ENCODE measurements at places on chromosomes 4 and X. TPM values are rescaled to one million over a fixed set of nuclear protein-coding genes. Genes with fewer than 3 reads are reported as not detected.

The EDA gene
- polyA plus RNA-seq, result 0.06 TPM

The MAP7D2 gene
- polyA plus RNA-seq, result 1.0 TPM

- no peak overlapping the region for H3K4me3 ChIP-seq
- no peaks in the 10 kb centered on the region for H3K36me3 ChIP-seq
- no peak overlapping the region for H3K27ac ChIP-seq
- DNase-seq, result no peak
- H3K4me1 ChIP-seq, result no peaks in the 10 kb centered on the region
- H3K27me3 ChIP-seq, result no peaks in the 10 kb centered on the region
Measured at GRCh38 chr4:80812145-80812544, 218.4 kb upstream of the BMP3 start.

- no peak within 1 kb of the TSS for H3K27ac ChIP-seq
- no peak within 1 kb of the TSS for H3K4me3 ChIP-seq
- 0 out of 2 replicates have a peak, but pooled peaks cover 7% of the 10 kb centered on the region for H3K27me3 ChIP-seq
Measured at GRCh38 chrX:153780678-153781427, at the start of gene SRPK3. TSS of gene SRPK3 (plus strand) at chrX:153781041. CDS start at chrX:153781087, 46 bp downstream.

DNA sequence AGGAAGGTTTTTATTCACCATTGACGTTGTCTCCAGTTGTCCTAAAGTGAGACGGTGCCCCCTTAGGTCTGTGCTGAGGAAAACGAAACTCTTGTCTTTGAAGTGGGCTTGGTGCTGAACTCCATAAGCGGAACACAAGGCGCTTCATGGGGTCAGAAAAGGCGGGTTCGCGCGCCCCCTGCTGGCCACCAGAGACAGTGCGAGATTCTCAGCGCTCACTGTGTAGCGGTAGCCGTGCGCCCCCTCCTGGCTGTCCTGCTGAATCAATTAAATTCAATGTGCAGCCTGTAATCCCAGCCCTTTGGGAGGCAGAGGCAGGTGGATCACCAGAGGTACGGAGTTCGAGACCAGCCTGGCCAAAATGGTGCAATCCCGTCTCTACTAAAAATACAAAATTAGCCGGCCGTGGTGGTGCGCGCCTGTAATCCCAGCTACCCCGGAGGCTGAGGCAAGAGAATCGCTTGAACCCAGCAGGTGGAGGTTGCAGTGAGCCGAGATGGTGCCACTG is 64.1 kb downstream of the RLIM start:
- H3K4me1 ChIP-seq, result no peaks in the 10 kb centered on the region
- DNase-seq, result peak; percentile 75
- H3K4me3 ChIP-seq, result no peak overlapping the region
- H3K36me3 ChIP-seq, result no peaks in the 10 kb centered on the region
- H3K27me3 ChIP-seq, result no peaks in the 10 kb centered on the region

GRCh38 chrX:30301963-30302362 is 7.2 kb downstream of the NR0B1 start:
- H3K4me1 ChIP-seq, result no peaks in the 10 kb centered on the region
- no peaks in the 10 kb centered on the region for H3K36me3 ChIP-seq
- H3K27ac ChIP-seq, result no peak overlapping the region
- no peaks in the 10 kb centered on the region for H3K27me3 ChIP-seq

DNA sequence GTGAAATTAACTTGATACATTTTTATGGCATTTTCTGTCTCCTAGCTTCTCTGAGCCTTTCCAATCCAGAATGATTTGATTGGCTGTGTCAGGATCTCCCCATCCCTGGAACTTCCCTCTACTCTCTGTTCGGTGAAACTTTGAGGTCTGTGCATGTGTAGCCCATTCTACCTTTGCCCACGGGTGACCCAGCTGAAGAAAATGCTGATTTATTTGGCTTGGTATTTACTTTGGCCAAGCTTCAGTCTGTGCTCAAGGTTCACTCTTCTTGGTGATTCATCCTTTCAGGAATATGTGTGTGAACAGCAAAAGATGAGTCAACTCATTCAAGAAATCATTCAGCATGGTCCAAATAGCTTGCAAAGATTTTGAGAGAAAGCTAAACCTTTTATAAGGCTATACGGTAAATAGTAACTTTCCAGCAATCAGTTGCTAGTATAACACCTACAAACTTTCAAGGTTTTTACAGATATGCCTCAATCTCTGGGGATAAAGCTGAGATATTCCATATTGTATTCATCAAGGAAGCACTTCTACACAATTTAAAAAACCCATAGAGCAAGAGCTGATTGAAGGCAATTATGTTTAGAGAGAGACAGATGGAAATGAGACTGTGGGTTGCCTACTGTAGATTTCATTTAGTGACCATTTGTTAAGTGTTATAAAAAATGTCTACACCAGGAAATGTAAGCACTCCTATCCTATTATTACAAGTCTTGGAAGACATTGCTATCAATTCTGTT is 233.9 kb upstream of the CXXC4 start:
- H3K4me1 ChIP-seq, result no peaks in the 10 kb centered on the region
- H3K27ac ChIP-seq, result no peak overlapping the region
- H3K27me3 ChIP-seq, result peaks cover 5% of the 10 kb centered on the region
- H3K4me3 ChIP-seq, result no peak overlapping the region
- no peak for DNase-seq
- H3K36me3 ChIP-seq, result no peaks in the 10 kb centered on the region

- H3K4me1 ChIP-seq, result no peaks in the 10 kb centered on the region
- DNase-seq, result no peak
- no peak overlapping the region for H3K27ac ChIP-seq
- H3K27me3 ChIP-seq, result no peaks in the 10 kb centered on the region
Measured at GRCh38 chr4:115428455-115428854, 315.0 kb upstream of the NDST4 start.
